ENCODE measurements at places on chromosomes 12 and 14.

- no peak for DNase-seq
These were observed 373.5 kb downstream of the PAWR start for GRCh38 chr12:79317179-79317847.

GRCh38 chr12:95424271-95424994 is 49.5 kb upstream of the METAP2 start:
- DNase-seq = no peak

GRCh38 chr12:78192979-78193378 is 362.3 kb downstream of the NAV3 start:
- DNase-seq = no peak

DNA sequence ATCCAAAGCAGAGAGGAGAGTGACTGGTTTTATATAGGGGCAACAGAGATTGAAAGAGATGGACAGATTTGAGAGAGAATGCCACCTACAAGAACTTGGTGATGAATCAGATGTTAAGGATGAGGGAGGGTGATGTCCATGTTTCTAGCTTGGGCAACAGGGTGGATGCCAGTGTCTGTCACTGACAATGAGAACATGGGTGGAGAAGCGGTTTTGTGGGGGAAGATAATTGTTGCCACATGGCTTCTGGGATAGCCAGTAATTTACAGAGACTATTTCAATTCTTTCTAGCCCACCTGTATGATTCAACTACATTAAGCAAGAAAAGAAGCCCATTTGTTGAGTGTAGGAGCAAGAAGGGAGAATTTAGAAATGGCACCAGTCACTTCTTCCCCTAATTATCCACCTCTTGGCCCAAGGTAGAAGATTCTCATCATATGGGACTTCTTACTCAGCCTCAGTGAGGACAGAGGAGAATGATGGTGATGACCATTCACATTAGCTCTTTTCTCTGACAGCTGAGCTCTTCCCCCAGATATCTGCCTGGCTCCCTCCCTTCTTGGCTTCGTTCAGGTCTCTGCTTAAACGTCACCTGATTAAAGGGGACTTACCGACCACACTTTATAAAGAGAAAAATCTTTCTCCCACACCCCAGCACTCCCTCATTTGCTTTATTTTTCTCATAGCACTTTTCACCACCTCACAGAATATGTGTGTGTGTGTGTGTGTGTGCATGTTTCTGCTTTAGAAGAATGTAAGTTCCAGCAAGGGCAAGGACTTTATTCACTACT is 117.8 kb downstream of the DUSP6 start:
- no peak for DNase-seq

DNA sequence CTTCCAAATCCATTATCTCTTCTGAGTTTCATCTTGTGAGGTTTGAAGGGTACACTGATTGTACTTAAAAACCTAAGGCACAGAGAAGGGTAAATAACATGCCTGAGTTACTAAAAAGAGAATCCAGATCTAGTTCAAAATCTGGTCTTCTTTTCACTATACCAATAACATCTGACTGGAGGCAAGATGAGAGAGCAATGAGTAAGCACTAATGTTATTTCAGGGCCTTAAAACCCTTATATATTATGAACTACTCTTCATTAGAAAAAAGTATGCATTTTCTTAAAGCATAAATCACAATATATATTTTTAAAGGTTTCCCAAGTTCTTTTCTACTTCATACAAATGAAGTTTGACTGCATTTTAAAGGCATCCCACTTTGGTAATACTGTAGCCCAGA is 60.2 kb downstream of the GXYLT1 start:
- DNase-seq = no peak

Data from CD8-positive, alpha-beta memory T cell (primary cell).